ENCODE measurements at places on chromosomes 1 and 21. TPM values are rescaled to one million over a fixed set of nuclear protein-coding genes. Genes with fewer than 3 reads are reported as not detected.

GRCh38 chr1:44678120-44678519 lies 3.6 kb downstream of the ARMH1 start:
- DNase-seq, result no peak

- DNase-seq, result no peak
These were observed 54.9 kb upstream of the BACE2 start for GRCh38 chr21:41112740-41113692.

DNA sequence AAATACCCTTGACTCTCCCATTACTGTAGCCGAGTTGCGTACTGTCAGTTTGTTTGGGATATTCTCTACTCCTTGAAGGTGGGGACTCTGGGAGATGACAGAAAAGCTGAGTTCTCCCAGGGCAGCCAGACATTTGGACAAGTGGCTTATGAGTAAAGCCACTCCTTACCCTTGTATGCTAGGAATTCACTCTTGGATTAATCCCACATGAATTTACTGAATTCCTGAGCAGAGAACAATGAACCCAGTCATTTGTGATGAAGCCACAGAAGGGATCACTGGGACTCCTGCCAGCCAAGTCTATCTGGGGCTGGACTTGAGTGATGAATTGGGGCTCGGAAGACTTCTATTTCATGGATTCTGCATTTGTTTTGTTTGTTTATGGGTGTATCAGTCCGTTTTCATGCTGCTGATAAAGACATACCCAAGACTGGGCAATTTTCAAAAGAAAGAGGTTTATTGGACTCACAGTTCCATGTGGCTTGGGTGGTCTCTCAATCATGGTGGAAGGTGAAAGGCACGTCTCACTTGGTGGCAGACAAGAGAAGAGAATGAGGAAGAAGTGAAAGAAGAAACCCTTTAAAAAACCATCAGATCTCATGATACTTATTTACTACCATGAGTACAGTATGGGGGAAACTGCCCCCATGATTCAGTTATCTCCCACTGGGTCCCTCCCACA lies 25.1 kb downstream of the C1orf116 start:
- DNase-seq, result no peak

DNA sequence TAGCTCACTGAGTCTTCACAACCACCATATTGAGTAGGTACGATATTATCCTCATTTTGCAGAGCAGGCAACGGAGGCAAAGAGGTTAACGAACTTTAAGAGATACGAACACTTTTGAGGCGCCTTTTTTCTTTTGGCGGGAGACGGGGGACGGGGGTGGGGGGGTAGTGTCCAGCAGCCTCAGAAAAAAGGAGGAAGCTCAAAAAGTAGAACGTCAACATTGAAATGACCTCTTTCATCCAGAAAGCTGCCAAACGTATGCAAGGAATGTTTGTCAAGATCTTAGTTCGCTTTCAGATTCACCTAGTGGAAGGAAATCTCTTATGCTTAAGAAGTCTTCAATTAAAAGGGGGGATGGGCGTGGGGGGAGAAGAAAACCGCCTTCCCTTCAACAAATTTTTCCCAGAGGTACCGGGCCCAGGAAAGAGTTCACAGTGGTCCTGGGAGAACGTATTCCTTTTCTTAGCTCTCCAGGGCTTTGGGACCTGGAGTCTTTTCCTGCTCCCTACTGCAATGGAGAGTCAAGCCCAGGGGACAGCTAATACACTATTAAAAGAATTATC lies 1.1 kb upstream of the PCAT6 start:
- DNase-seq, result no peak

Gene EDN2
- not detected for total RNA-seq

GRCh38 chr1:182909578-182909977 lies 43.4 kb downstream of the SHCBP1L start:
- no peak for DNase-seq

GRCh38 chr1:199422206-199422605 lies 605.3 kb upstream of the NR5A2 start:
- DNase-seq, result no peak

Gene GORAB
- 5.3 TPM for total RNA-seq

Gene LRRC3
- 5.3 TPM for total RNA-seq

- DNase-seq, result no peak
These were observed 13.7 kb downstream of the TFF3 start for GRCh38 chr21:42301371-42302075.

Gene MAST2
- total RNA-seq, result 59.4 TPM

Gene SPRR2G
- not detected for total RNA-seq

DNA sequence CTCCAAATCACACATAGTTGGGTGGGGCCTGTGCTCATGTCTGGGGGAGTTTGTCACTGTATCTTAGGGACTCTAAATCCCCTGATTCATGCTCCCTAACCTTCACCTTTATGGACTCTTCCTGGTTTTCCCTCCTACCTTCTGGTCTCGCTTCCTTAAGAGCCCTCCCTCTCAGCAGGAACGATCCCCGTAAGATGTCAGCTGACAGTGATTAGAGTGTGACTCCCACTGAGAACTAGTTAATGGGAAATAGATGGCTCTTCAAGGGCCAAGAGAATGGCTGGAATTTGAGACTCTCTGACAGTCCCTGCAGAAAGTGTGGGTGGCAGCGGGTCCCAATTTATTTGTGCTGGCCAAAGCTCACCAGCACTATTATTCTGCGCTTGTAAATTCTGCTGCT lies 22.0 kb downstream of the LYPD8 start:
- no peak for DNase-seq

DNA sequence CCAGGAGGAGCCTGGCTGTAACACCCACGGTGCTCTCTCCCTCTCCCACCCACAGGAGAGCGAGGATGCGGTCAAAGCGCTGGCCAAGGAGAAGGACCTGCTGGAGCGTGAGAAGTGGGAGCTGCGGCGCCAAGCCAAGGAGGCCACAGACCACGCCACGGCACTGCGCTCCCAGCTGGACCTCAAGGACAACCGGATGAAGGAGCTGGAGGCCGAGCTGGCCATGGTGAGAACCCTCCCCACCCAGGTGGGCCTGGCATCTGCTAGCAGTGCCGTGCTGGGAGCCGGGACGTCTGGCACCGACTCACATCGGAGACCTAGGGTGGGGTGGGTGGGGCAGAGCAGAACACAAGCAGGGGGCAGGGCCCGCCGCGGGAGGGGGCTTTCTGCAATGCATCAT lies 109.6 kb upstream of the TMEM51 start:
- no peak for DNase-seq

DNA sequence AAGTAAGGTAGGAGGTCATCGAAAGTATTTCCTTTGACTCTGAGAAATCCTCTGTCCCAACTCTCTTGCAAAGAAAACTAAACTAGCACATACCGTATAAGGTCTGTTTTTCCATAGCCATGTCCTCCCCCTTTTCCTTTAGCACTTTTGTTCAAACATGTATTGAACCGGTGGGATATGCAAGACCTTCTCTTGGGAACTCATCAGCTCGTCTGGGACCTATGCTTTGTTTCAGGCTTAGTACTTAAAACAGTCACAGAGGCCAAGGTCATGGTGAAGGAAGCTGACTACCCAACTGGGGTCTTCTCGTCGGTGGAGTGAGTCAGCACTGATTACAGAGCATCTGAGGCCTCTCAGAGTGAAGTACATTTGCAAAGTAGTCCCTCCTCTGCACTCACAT lies 185.0 kb downstream of the ZBTB18 start:
- no peak for DNase-seq

DNA sequence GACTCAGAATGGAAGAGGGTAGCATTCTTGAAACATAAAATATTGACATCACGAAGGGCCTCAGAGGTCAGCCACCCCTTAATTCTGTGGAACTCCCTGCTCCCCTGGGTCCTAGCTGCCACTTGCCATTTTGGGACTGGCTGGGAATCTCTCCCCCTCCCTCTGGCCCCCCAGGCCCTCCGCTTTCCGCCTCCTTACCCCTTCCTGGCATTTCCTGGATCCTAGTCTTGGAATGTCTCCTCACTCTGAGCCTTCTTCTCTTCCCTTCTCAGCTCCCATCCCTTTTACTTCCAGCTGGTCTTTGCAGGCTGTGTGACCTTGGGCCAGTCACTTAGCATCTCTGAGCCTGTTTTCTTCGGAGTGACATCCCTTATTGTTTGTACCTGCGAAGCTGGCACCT lies 4.5 kb downstream of the PADI1 start:
- DNase-seq, result no peak

Gene CDC42
- 243 TPM for total RNA-seq

Gene SPRR1B
- total RNA-seq, result not detected

- peak; percentile 75 for DNase-seq
These were observed 44.4 kb downstream of the PTPN14 start for GRCh38 chr1:214506972-214507431.

- DNase-seq, result no peak
These were observed 148.5 kb downstream of the TENT5C start for GRCh38 chr1:117754061-117754969.

DNA sequence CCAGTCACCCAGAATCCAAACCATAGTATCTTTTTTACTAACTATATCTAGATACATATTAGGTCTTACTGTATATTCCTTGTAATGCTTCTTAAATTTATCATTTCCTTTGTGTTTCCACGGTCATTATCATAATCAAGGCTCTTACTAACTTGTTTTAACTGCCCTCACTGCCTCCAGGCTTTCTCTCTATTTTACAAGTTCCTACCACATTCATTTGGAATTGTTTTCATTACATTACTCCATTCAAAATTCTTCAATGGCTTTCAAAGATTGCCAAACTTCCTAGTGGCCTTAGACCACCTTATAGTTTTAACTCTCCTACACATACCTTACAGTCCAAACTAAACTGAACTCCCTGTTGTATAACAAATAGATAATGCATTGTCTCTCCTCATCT lies 6.3 kb downstream of the HFM1 start:
- DNase-seq, result no peak

GRCh38 chr1:156644146-156644545 lies 2.2 kb downstream of the BCAN start:
- DNase-seq, result no peak

DNA sequence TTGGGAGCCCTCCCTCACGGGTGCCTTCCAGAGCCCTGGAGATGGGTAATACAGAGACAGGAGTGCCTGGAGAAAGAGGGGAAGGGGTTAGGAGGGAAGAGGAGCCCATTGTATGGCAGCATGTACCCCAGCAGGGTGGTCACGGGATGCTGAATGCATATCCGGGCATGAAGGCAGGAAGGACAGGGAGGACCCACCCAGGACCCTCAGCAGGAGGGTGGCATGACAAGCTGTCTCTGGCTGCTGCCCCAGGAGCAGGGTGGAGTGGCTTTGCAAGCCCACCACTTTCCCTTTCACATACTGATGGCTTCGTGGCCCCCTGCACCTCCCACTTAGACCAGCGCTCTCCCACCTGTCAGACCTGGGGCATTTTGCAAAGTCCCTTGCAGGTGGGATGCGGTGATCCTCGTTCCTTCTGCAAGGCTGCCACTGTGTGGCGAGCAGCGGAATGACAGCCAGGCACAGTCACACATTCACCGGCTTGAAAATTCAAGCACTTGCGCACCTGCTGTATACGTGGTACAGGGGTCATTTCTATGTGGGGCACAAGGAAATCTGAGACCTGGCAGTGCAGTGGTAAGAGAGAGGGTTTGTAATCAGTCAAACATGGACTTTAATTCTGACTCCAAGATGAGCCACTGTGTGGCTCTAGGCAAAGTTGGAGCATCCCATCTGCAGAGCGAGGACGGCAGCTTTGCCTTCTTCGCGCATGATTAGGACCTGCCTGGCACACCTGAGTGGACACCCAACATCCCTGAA lies 53.2 kb upstream of the TMEM51 start:
- DNase-seq, result no peak

Gene C1orf56
- 8.2 TPM for total RNA-seq

- DNase-seq, result no peak
These were observed 322.7 kb downstream of the ZNF326 start for GRCh38 chr1:90317628-90318027.

DNA sequence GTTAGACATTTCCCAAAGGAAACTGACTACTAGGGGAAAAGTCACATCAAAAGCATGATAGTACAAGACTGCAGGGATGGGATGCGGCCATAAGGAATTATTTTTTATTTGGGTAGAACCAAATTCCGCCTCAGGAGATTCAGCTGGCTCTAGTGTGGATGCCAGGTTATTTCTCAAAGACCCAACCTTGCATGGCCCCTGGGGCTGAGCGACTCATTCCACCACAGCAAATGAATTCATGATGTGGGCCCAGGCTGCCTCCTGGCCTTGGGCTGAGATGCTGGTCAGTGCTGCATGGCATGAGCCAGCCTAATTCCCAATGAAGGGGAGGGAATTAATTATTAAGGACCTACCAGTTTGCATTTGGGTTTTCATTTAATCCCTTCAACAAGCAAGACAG lies 11.8 kb downstream of the TMEM35B start:
- no peak for DNase-seq

- no peak for DNase-seq
These were observed 32.8 kb upstream of the SCMH1 start for GRCh38 chr1:41274752-41275545.

Gene NTMT2
- total RNA-seq, result not detected

Gene EVA1B
- 45.1 TPM for total RNA-seq

Gene MAP10
- 1.5 TPM for total RNA-seq

DNA sequence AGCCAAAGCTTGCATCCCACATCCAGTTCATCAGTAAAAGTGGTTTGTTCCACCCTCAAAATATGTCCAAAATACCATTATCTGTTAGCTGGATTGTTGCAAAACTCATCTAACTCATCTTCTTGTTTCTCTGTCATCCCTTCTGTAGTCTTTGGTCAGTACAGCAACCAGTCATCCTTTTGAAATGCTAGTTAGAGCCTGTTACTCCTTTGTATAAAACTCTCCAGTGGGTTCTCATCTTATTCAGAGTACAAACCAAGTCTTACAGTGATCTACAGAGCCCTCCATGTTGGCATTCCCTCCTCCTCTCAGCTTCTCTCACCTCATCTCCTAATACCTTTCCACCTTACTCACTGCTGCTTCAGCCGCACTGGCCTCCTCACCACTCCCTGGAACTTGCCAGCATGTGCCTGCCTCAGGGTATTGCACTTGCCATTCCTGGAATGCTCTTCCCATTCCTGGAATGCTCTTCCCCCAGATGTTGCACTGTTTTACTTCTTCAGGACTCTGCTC lies 70.6 kb downstream of the LAMC1 start:
- no peak for DNase-seq

DNA sequence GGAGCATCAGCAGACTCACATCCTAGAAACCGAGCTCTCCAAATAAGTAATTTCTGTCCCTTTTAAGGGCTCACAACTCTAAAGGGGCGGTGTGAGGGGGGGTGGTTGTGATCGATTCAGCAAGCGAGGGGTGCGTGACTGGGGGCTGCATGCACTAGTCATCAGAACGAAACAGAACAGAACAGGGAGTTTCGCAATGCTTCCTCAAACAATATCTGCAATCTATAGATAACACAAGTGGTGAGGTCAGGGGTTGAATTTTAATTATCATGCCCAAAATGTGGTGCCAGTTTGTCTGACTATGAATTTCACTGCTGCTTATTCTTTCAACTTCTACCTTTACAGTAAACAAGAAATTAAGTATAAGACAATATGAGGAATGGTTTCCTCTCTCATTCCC lies 1003.0 kb upstream of the NCAM2 start:
- no peak for DNase-seq

All from esophagus muscularis mucosa (tissue), 4 donors.